ENCODE measurements at places on chromosomes 2 and 18. TPM values are rescaled to one million over a fixed set of nuclear protein-coding genes. Genes with fewer than 3 reads are reported as not detected.

DNA sequence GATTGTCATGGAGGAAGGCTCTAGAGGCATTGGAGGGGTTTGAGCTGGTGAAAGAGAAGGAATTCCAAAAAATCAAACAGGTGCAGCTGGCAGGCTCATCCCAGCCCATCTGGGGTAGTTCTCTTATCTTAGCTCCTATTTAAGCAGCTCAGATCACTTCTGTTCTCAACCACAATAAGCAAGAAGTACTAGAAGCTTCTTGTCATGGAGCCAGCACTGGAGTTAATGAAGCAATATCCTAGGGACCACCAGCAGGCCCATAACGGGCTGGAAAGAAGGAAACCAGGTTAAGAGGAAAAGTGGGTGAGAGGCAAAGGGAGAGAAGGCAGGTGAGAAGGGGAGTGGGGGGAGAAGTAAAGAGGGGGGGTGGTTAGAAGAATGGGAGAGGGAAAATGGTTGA, 100.7 kb upstream of the ZFP36L2 start:
- H3K36me3 ChIP-seq = peaks cover 30% of the 10 kb centered on the region
- DNase-seq = no peak
- peaks cover 33% of the 10 kb centered on the region for H3K4me1 ChIP-seq
- no peak overlapping the region for H3K27ac ChIP-seq
- no peaks in the 10 kb centered on the region for H3K27me3 ChIP-seq

CCDC68 gene
- total RNA-seq = not detected

DNA sequence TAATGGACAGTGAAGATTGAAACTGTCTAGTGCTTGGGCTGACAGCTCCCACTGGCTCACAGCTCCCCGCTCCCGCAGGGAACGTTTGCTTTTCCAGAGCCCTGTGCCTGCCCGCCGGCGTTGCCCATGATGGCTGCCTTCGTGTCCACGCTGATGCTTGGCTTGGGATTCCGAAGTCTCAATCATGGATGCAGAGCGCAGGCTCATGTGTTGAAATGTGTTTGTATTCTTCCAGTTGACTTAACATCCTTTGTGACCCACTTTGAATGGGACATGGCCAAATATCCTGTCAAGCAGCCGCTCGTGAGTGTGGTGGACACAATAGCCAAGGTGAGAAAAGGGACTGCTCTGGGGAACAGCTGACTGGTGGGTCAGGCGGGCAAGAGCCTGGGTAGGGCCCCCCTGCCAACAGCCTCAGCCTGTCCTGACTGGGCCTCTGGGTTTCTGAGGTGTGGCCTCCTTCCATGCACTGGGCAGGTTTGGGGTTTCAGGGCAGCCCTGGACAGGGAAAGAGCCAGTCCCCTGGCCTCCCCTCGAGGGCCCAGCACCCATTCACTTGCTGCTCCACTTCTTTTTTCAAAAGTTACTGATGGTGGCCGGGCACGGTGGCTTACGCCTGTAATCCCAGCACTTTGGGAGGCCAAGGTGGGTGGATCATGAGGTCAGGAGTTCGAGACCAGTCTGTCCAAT, 42.8 kb downstream of the ATP6V1C2 start:
- H3K36me3 ChIP-seq = no peaks in the 10 kb centered on the region
- DNase-seq = no peak
- H3K27me3 ChIP-seq = no peaks in the 10 kb centered on the region
- no peak overlapping the region for H3K4me3 ChIP-seq
- no peak overlapping the region for H3K27ac ChIP-seq
- peaks cover 9% of the 10 kb centered on the region for H3K4me1 ChIP-seq

DNA sequence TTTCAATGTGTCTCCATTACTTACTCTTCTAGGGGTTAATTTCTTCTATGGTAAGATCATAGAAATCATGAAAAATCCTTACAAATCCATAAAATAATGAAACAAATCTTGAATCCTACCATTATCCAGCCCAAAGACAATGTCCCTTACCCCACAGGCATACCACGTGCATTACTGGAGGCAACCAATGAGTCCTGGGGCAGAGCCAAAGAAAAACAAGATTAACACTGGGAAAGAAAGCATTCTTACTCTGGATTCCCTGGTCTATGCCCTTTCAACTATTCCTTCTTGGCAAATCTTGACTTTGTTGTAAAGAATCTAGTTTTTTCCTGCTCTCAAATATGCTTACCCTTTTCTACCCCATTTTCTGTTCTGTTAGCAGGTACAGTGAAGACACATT, 3.1 kb upstream of the GALNT1 start:
- H3K4me3 ChIP-seq = peak overlapping the region; percentile 77
- peaks cover 8% of the 10 kb centered on the region for H3K36me3 ChIP-seq
- H3K27ac ChIP-seq = no peak overlapping the region
- H3K27me3 ChIP-seq = no peaks in the 10 kb centered on the region

CRIM1 gene
- total RNA-seq = 13.8 TPM

DNA sequence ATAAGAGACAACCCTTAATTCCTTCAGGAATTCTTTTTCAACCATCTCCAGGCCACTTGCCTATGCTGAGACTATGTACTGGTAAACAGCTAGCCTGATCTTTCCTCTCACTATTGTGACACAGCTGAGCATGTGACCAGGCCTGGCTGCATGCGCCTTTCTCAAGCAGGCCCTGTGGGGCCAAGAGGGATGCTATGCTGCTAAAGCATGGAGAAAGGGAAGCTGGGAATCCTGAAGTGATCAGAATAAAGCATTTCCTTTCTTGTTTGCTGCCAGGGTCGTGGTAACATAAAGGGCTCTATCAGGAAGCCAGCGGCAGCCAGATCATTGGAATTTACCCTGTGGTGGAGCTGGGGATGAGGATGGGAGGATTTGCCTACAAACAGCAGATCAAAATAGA, 29.8 kb upstream of the LCLAT1 start:
- H3K36me3 ChIP-seq = peaks cover 2% of the 10 kb centered on the region
- no peak for DNase-seq
- H3K27me3 ChIP-seq = no peaks in the 10 kb centered on the region
- H3K27ac ChIP-seq = peak overlapping the region; percentile 19
- H3K4me3 ChIP-seq = no peak overlapping the region

DSG3 gene
- not detected for total RNA-seq

PLA2R1 gene
- total RNA-seq = 0.09 TPM

DNA sequence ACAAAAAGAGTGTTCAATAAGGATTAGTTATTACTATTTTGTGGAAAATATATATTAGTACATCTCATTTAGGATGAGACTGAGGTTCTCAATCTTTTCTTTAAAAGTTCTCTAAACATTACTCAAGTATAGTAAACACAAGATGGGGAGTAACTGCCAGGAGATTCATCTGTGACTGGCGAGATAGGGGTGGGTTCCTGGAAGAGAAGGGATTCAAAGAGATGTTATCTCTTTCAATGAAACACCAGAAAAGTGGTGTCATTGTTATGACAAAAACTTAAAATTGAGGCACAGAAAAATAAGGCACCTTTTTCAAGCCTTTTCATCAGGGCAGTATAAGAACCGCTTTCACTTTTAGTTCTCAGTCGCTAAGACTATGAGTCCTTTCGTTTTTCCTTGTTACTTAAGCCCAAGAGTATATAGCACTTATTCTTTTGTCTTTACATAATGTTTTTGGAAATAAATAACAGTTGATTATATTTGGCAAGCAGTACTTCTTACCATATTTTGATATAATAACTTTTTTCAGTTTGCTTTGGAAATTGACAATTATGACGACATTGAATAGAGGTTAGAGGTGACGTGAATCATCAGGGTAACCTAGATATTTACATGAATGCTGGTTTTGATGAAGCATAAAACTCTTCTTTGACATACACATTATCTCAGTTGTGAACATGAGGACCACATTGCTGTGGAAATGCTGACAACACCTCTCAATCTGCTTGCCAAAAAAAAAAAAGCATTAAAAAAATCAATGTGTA, 393.9 kb upstream of the TCF4 start:
- H3K4me3 ChIP-seq = no peak overlapping the region
- DNase-seq = no peak
- H3K4me1 ChIP-seq = peaks cover 14% of the 10 kb centered on the region
- no peaks in the 10 kb centered on the region for H3K27me3 ChIP-seq
- H3K36me3 ChIP-seq = peaks cover 20% of the 10 kb centered on the region
- H3K27ac ChIP-seq = no peak overlapping the region

DNA sequence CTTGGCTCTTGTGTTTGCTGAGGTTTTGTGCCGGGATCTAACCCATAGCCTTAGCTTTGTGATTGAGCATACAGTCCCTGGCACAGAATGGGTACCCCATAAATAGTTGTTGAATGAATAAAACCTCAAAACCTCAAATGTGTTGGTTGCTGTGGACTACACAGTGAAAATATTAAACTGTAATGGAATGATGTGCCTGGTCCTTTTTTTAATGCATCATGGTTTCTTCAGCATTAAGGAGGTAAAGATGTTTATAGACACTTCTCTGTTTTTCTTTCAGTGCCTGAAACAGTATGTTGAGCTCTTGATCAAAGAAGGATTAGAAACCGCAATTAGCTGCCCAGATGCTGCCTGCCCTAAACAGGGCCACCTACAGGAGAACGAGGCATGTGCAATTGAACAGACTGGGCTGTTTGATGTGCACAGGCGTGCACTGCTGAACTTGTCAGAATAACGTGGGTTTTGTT, 97.0 kb downstream of the RNF144A start:
- peaks cover 68% of the 10 kb centered on the region for H3K4me1 ChIP-seq
- H3K36me3 ChIP-seq = peaks cover 2% of the 10 kb centered on the region
- H3K4me3 ChIP-seq = no peak overlapping the region
- H3K27me3 ChIP-seq = no peaks in the 10 kb centered on the region

GRCh38 chr2:186639939-186640338, 50.1 kb downstream of the ITGAV start:
- H3K27me3 ChIP-seq = no peaks in the 10 kb centered on the region
- DNase-seq = no peak
- no peak overlapping the region for H3K27ac ChIP-seq
- H3K36me3 ChIP-seq = peaks cover 7% of the 10 kb centered on the region
- no peaks in the 10 kb centered on the region for H3K4me1 ChIP-seq

REG3A gene
- total RNA-seq = not detected

- no peaks in the 10 kb centered on the region for H3K27me3 ChIP-seq
- H3K4me1 ChIP-seq = peaks cover 9% of the 10 kb centered on the region
- H3K4me3 ChIP-seq = no peak overlapping the region
- DNase-seq = no peak
Observed at GRCh38 chr2:85697096-85697495, 2.9 kb downstream of the GNLY start.

DNA sequence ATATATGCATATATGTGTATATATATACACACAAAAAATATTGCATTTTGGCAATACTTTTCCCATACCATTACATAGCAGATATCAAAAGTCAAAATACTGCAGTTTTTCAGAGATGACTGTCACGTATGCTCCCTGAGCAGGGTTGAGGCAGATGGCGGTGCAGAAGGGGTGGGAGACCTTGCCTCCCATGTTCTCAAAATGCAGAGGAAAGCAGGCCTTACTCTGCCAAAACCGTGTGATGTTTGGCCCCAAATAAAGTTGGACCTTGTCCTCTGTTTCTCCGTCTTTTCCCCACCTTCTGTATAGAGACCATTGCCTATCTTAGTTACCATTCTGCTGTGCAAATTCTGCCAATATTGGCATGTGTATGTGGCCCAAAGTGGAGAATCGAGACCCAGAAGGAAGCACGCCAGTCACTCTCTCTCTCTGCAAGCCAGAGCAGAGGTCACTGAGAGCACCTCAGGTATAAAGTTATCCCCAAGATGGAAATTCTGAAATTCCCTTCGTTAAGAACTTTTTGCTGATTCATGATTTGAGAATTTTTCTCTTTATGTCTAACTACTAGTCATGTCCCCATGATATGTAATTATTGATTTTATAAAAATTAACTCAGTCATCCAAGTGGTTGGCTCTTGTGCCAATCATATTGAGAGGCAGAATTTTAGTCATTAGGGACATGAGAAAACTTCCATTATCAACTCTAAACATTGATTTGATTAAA, 898.8 kb downstream of the EPHA4 start:
- DNase-seq = no peak
- H3K27me3 ChIP-seq = peaks cover 2% of the 10 kb centered on the region
- H3K4me3 ChIP-seq = no peak overlapping the region
- peaks cover 5% of the 10 kb centered on the region for H3K36me3 ChIP-seq
- H3K27ac ChIP-seq = no peak overlapping the region
- peaks cover 8% of the 10 kb centered on the region for H3K4me1 ChIP-seq

DNA sequence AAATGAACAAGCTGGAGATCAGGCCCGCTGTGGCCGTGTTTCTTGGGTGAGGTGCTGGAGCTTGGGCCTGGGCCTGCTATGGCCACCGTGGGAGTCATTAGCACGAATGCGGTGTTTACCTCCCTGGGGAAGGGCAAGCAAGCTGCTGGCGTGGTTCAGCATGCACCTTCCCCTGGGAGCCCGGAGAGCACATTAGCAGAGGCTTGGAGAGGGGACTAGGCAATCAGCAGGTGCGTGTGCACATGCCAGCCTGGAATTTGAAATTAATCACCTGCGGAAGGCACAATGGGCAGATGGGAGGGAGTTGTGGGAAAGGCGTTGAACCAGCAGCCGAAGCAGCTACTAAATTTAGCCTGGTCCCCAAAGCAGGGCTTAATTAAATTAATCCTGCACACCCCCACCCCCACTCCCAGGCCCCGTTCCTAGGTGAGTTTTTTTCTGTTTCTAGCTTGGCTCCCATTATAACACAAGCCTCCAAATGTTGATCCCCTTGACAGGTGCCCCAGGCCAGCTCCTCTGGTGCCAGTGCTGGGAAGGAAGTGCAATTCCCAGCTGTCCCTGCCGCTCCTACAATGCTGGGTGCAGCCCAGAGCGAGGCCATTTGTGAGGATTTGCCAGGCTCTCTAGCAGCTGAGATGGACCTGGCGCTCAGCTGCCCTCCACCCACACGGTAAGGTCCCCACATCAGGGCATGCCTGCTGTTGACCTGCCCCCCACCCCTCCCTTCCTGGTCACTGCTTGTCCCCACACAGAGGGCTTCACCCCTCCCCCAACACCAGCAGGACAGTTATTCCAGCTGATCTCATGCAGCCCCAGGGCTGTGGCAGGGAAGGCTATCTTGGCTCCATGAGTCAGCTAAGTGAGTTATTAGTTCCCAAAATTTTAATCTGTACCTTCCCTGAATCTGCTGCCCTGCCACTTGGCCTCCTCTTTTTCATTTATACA, 115.0 kb downstream of the ZBTB7C start:
- peaks cover 28% of the 10 kb centered on the region for H3K4me1 ChIP-seq
- H3K27me3 ChIP-seq = no peaks in the 10 kb centered on the region
- H3K4me3 ChIP-seq = no peak overlapping the region
- H3K36me3 ChIP-seq = no peaks in the 10 kb centered on the region

DNA sequence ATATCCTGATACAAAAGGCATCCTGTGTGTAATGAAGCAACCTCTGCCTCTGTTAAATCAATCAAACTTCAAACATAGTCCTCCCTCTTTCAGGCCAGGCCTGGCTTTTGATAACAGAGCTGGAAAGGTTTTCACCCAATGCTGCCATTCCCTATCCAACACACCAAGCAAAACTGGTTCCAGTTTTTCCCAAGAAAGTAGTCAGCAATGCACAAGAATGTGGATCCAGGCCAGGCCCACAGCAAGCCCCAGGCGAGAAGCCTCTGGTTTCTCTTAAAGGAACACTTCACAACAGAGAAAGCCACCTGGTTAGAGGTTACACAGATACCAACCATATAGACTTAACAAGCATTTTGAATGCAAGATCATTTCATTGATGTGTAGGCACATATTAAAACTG, 49.2 kb upstream of the CCDC150 start:
- H3K27ac ChIP-seq = no peak overlapping the region
- H3K4me3 ChIP-seq = peak overlapping the region; percentile 68
- H3K4me1 ChIP-seq = peaks cover 48% of the 10 kb centered on the region
